GM10248 (cell line): ENCODE measurements at places on chromosomes 7 and 10.

DNA sequence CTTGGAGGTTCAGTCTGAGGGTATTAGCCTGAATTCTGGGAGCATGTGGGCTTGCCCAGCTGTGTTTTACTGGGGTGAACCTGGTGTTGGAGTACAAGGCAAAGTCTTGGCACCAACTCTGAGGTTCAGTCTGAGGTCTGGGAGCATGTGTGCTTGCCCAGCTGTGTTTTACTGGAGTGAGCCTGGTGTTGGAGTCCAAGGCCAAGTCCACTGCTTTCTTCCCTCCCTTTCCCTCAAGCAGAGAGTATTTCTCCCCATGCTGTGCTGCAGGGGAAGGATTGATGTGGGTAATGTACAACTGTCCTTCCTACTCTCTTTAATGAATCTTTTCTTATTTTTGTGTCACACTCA is 236.1 kb downstream of the NXPH1 start:
- DNase-seq = no peak

- no peak for DNase-seq
Observed at GRCh38 chr7:90188281-90188680, 23.3 kb upstream of the STEAP2 start.

GRCh38 chr7:154577141-154577873 is 425.6 kb downstream of the PAXIP1 start:
- DNase-seq = no peak

GRCh38 chr10:71972746-71973695 is 8.8 kb downstream of the CHST3 start:
- no peak for DNase-seq

DNA sequence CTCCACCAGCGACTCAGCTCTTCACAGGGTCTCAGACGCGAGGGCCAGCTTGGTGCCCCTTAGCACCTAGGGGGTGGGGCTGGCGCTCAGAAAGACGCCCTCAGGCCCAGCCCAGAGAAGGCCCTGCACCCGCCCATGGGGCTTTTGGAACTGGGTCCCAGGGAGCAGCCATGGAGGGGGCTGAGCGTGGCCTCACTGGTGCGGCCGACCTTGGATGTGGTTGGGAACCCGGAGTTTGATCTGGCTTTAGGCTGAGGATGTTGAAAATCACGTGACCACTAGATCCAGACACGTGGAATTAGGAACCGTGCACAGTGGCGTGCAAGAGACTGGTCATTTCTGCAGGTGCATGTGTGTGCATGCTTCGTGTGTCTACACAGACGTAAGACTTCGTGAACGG is 185.4 kb downstream of the DNAJB6 start:
- no peak for DNase-seq

GRCh38 chr10:3237530-3237929 is 64.9 kb upstream of the PITRM1 start:
- no peak for DNase-seq

DNA sequence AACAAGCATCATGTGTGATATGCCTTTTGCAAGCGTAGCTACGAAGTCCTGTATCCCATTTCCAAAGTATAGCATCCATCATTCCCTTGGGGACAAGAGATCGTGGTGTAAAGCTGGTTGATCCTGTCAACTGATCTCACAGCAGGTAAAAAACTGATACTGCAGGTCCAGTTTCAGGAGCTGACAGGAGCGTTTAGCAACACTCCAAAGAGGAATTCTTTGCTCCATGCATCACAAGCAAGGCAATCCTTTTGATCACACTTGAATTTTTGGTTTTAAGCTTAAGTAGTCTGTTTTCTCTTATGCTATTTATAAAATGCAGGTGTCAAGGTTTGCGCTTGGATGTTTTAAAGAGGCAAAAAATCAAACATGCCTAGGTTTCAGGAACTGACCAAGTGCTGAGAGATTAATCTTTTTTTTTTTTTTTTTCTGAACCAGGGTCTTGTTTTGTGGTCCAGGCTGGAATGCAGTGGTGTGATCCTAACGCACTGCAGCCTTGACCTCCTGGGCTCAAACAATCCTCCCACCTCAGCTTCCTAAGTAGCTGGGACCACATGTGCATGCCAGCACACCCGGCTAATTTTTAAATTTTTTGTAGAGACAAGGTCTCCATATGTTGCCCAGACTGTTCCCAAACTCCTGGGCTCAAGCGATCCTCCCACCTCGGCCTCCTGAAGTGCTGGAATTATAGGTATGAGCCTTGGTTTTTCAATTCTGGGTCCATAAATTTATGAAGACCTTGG is 1.8 kb upstream of the ZDHHC4 start:
- no peak for DNase-seq

GRCh38 chr10:49666685-49667084 is 12.8 kb upstream of the C10orf53 start:
- DNase-seq = no peak

- DNase-seq = no peak
Observed at GRCh38 chr10:91589015-91589657, 43.7 kb downstream of the PPP1R3C start.

DNA sequence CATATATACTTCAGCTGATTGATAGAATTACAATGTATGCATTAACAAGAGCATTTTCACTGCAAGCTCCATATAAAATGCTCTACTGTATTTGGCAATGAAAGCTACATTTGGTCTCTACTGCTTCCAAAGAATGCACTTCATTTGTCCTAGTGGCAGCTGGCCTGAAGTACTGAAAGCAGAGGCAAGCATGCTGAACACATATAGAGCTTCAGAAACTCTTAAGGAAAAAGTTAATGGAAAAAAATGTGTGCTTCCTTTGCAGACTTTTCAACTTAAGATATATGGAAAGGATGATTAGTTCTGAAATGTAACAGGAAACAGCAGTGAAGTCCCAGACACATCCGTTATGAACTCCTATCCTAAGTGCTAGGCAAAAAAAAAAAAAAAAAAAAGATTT is 537.1 kb upstream of the POM121L12 start:
- DNase-seq = no peak

GRCh38 chr10:11018432-11018841 is 765 bp downstream of the CELF2 start:
- DNase-seq = peak; percentile 18

DNA sequence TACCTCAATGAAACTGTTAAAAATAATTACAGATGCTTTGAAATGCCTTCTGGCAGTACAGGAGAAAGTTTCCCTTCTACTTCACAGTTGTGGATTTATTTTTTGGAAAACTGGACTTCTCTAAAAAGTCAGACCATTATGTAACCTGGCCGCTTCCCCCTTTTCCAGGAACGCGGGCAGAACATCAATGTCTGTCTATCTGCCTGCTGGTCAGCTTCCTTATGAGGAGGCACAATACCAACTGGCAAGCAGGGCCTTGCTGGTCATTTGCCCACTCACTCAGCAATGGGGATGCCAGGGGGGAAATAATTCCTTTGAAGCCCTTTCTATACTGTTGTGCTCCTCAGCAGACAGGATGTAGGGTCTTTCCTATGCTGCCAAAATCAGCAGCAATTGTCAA is 22.5 kb upstream of the ADRB1 start:
- DNase-seq = no peak

DNA sequence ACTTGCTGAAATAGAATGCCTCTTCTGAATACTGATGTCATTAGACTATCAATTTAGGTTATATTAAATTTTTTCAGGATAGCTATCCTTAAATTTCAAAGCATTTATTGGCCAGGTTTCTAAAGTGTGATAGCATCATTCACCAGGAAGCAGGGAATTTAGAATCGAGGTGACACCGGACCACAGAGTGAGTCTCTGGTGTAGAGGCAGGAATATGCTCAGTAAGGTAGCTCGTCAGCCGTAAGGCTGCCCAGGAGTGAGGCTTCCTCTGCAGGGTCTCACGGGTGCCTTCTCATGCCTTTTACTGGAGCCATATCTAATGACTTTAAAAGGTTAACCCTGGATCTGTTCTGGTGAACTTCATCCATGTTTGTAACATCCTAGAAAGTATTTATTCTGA is 170.8 kb upstream of the KLF14 start:
- DNase-seq = no peak

GRCh38 chr7:28323833-28324232 is 88.5 kb upstream of the CREB5 start:
- DNase-seq = no peak

GRCh38 chr7:49522111-49522510 is 251.3 kb upstream of the VWC2 start:
- DNase-seq = no peak

GRCh38 chr7:100483722-100484672 is at the start of gene NYAP1:
NYAP1 (plus strand) TSS chr7:100483927; CDS start chr7:100485312, 1,385 bp downstream.
- peak; percentile 58 for DNase-seq

- no peak for DNase-seq
Observed at GRCh38 chr7:148398844-148399365, 191.7 kb upstream of the C7orf33 start.

GRCh38 chr7:45570797-45571196 is 3.4 kb upstream of the ADCY1 start:
- DNase-seq = no peak

- DNase-seq = no peak
Observed at GRCh38 chr10:56318816-56319215, 42.2 kb downstream of the ZWINT start.

GRCh38 chr10:126227762-126228134 is 160.5 kb downstream of the ADAM12 start:
- no peak for DNase-seq

GRCh38 chr7:1548438-1548831 is 7.6 kb downstream of the TMEM184A start:
- no peak for DNase-seq

GRCh38 chr10:131733596-131733995 is 167.2 kb upstream of the PPP2R2D start:
- no peak for DNase-seq

- no peak for DNase-seq
Observed at GRCh38 chr7:151558575-151558974, 38.9 kb upstream of the RHEB start.

GRCh38 chr7:8362723-8363369 is 70.6 kb upstream of the NXPH1 start:
- DNase-seq = no peak
